Right renal pelvis (tissue), 4 donors: ENCODE measurements at places on chromosomes 1 and 21.

DNA sequence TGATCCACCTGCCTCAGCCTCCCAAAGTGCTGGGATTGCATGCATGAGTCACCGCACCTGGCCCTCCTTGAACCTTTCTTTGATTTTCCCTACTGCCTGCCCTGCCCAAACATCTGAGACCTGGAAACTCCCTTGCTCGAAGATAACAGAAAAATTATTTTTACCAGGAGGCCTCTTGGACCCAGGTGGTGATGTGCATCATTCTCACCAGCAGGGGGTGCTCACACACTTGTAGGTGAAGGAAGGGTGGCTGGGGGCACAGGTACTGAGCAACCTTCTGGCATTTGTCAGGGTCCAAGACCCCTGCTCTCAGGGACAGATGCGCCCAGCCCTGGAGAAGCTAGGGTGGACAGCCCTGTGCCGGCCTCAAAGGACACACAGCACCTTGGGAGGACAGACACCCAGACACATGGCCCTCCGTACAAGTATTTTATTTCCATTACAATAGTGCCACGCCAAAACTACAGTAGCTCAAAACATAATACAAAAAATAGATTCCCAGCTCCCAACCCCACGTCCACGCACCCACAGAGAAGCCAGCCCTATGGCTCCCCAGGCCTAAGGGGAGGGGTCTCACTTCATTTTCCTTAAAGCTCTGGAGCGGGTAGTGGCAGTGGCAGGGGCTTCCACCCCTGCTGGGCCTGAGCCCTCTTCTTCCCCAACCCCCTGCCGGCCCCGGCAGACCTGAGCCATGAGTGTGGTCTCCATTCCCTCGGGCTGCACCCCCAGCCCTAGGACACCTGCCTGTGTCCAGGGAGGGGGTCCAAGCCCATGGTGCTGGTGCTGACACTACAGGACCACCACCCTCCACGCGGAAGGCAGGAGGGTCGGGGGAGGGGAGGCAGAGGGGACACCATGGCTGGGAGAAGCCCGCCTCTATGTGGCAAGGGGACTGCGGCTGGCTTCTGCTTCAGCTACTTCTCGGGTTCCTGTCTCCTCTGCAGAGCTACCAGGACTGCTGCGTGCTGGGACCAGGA is 40.4 kb upstream of the EIF4G3 start:
- DNase-seq = no peak

- DNase-seq = no peak
Observed at GRCh38 chr1:46532095-46532494, 19.4 kb downstream of the KNCN start.

DNA sequence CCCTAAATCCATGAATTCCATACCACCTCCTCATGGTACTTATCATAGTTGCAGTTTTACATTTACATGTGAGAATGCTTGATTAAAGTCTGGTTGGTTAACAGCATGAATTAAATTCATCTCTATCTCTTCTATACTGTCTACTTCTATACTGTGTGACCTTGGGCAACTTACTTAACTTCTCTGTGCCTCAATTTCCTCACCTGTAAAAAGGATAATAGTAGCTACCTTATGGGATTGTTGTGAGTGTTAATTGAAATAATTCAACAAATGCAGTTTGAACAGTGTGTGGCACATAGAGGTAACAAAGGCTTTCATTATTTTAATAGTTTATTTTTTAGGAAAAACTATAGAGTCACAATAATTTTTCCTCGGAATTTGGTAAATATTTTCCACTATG is 231.3 kb downstream of the RRAGC start:
- DNase-seq = no peak

- no peak for DNase-seq
Observed at GRCh38 chr1:155183775-155184221, 10.1 kb downstream of the TRIM46 start.

DNA sequence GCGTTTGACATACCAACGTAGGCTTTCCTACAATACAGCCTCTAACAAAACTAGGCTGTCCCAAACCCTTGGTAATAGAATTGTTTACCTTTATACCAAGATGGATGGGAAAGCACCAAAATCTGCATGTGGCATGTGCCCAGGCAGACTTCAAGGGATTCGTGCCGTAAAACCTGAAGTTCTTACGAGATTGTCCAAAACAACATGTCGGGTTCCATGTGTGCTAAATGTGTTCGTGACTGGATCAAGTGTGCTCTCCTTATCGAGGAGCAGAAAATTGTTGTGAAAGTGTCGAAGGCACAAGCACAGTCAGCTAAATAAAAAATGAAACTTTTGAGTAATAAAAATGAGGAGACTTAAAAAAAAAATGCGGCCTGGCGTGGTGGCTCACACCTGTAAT is 5.1 kb downstream of the RPS27 start:
- DNase-seq = no peak

DNA sequence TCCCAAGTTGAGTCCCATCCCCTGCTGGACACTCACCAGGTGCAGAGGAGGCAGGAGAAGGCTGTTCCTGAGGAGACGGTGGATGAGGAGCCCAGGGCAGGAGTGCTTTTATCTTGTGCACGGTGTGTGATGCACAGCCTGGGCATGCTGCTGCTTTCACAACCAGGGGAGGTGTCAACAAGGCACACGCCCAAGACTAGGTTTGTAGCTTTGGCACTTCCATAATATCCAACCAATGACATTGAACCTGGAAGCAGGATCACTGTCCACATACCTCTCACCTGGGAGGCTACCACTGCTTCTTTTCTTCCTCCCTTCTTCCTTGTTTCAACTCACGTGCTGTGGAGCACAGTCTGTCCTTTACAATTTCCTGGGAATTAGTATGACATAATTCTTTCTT is at the start of gene LCE3D:
Gene LCE3D, minus strand, starts transcription at position 84 of the 400 bp plus-strand sequence. CDS start 580 bp downstream, outside the sequence.
- DNase-seq = no peak

GRCh38 chr1:151980287-151981177 is 13.1 kb downstream of the S100A10 start:
- DNase-seq = no peak
